ENCODE measurements at places on chromosomes 3 and 15.

DNA sequence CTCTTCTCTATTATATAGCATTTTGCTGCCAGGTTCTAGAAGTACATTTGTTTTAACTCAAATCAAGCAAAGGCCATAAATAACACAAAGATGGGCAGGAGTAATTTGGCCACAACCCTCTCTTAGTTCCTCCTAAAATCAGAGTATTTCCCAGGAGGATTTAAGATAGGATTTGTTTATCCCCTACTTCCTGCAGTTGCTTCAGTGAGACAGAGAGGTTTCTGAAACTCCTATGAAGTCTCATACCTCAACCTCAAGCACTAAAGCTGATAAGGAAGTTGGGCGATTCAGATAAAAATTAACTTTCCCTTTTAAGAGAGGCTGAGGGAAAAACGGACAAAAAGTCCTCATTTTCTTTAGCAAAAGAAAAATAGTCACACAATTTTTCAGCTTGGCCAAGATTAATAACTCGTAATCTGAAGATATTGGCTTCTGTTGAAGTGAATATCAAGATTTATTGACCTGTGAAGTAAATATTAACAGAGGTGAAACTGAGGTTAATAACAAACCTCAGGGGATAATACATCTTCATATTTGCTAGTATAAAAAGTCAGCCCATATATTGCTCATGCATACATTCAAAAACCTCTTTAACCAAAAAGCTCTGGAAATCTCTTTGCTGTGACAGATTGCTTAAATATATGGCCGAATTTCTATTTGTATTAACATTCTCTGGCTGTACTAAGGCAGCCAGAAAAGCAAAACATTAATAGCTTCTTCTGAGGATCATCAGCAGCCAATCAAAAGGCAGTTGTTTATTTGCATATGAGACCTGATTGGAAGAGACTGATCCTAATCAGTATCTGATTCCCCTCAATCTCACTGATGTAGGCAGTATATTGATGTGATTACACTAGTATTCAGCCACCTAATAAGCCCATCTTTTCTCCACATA, 90.6 kb upstream of the GADL1 start:
- no peak for DNase-seq

DNA sequence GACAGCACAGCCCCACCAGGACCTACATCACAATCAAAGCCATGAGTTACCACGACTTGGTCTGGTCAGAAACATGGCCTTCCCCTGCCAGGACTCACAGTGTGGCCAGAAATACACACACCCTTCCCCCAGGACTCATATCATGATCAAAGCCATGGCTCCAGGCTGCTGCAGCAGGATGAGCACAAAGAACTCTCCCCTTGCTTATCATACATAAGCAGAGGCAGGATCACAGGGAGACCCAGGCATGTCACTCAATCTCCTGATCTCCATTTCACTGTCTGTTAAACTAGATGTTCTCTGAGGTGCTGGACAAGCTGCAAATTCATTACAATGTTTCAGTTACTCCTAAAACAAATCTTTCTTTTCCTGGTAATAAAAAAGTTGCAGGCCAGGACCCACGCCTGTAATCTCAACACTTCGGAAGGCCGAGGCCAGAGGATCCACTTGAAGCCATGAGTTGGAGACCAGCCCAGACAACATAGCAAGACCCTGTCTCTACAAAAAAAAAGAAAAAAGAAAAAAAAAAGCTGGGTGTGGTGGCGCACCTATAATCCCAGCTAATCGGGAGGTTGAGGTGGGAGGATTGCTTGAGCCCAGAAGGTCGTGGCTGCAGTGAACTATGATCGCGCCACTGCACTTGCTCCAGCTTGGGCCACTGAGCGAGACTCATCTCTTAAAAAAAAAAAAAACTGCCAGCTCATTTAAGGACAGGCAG, 1.2 kb downstream of the PFKFB4 start:
- DNase-seq: no peak

DNA sequence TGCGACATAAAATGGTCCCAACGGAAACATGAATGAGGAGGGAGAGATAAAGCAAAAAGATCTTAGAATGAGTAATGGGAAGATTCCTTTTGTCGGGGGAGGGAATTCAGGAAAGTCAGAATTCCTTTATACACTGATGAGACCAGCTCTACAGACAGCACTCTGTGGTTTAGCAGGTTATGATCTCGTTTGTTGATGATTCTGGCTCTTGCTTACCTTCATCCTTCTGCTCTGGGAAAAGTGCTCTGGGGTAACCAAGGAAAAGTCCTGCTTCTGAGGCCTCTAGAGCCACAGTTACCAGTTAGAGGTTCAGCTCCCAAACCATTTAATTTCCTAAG, 150.7 kb upstream of the NR2E3 start:
- DNase-seq: no peak

GRCh38 chr3:171157286-171157685, 130.8 kb upstream of the SLC2A2 start:
- no peak for DNase-seq

DNA sequence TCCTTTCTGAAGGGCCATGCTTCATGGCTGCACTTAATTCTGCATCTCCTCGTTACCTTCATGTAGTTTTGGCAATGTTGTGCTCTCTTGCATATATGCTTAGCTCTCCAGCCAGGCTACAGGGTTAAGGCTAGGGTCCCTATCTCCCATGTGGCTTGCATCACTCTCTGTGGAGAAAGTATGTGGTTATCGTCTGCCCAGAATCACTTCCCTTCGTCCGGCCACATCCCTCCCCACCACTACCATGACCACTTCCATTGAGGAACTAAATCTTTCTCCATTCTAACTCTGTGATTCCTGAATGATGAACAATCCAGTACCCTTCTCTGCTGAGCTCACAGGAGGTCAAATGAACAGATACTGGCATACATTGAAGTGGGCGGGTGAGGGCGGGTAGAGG, 34.0 kb downstream of the WWTR1 start:
- no peak for DNase-seq

DNA sequence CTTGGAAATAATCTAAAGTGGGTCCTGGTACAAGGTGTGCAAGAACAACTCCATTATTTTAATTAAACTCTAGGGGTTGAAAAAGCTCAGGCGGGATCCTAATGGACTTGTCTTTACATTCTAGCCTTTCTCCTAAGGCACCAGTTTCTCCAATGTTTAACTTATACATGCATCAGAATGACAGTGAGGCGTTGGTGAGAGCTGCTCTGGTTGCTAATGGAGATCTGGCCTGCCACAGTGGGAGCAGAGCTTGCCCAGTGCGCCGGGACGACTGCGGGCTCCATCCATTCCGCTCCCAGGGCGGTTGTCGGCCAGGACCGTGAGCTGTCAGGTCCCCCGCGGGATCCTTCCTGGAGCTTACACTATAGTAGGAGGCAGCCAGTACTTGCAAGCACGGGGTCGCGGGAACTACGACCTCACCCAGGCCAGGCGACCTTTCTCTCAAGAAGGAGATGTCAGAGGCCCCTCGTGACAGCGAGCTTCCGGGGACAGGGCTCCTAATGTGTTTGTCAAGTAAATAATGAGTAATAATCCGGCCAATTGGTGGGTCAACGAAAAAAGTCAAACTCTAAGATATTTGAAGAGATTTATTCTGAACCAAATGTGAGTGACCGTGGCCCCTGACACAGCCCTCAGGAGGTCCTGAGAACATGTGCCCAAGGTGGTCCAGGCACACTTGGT, 991 bp upstream of the HIGD1A start:
- no peak for DNase-seq

GRCh38 chr3:171741377-171741776, 68.9 kb downstream of the PLD1 start:
- DNase-seq: no peak

GRCh38 chr3:57791245-57791644, 35.1 kb downstream of the SLMAP start:
- no peak for DNase-seq

GRCh38 chr15:36903922-36904556, 196.3 kb downstream of the MEIS2 start:
- DNase-seq: no peak

GRCh38 chr15:34106423-34106822, 4.5 kb downstream of the PGBD4 start:
- no peak for DNase-seq

- DNase-seq: no peak
Observed at GRCh38 chr15:33716025-33716424, 252.3 kb upstream of the CHRM5 start.

DNA sequence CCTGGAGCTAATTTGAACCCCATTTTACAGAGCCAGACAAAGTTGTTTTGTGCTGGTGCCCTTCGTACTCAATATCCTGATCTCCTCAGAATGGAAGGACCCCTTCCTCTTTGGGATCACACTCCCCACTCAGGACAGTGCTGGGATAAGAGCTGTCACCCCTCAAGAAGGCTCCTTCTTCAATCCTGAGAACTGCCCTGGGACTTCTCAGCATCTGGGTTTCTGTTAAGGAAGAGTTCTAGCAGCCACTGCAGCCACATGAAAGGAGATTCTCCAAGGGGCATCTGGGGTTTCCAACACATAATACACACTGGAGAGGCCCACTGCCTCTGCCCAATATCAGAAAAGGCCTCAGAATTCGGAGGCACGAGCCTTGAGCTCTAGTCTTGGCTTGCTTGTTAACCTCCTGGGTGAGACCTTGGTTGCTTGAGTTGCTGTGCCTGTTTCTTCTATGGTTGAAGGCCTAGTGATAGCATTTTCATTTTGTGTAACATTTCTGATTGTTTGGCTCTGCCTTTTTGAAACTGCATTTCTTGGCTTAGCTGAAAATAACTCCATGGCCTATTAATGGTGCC, 78.8 kb upstream of the NMNAT3 start:
- no peak for DNase-seq

DNA sequence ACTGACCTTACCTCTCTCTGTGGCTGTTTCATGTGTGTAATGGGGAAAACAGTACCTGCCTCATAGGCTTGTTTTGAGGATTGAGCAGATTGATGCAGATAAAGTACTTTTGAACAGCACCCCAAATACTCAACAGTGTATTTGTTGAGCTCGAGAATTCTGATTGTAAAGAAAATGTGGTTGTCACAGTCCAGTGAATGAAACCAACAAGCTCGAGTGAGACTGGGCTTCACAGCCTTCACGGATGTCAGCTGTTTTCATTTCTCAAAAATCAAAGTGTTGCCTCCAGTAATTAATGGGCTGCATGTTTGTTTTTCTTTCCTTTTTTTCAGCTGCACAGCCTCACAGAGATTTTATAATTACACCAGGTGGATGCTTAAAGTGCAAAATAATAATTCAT, 43.7 kb downstream of the PARP15 start:
- DNase-seq: no peak

DNA sequence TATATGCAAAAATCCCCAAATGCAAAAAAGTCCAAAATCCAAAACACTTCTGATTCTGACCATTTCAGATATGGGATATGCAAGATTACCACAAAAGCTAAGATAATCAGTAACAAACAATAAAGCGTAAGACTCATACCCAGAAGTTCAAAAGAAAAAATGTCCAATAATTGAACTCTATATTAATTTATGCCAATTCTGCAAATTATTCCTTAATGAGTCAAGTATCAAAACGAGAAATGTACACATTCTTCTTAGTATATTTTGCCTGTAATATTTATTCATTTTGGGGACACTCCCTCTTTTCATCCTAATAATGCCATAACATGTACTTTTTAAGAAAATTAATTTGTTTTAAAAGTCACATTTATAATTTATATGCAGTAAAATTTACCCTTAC, 37.1 kb downstream of the DENND6A start:
- DNase-seq: no peak

DNA sequence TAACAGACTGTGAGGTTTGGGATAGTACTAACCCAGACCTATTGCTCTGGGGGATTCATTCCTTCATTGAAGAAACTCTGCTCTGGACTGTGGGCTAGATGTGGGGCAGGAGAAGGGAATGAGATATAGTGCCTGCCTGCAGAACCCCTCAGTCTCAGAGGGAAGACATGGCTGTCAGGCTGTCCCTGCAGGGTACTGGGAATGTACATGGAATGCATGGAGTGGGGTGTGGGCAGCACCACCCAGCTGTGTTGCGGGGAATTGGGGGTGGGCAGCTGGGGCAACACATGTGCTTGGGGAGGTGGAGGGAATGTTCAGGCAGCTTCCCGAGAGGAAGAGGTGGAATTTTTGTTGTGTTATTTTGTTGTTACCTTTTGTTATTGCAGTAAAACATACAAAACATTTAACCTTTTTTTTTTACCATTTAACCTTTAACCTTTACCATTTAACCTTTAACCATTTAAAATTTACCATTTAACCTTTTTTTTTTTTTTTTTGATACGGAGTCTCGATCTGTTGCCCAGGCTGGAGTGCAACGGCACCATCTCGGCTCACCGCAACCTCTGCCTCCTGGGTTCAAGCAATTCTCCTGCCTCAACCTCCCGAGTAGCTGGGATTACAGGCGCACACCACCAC, 7.3 kb downstream of the PAQR5 start:
- no peak for DNase-seq

- no peak for DNase-seq
Observed at GRCh38 chr15:22956978-22957260, 23.2 kb downstream of the CYFIP1 start.

- no peak for DNase-seq
Observed at GRCh38 chr3:50516440-50516871, 13.0 kb upstream of the CACNA2D2 start.

DNA sequence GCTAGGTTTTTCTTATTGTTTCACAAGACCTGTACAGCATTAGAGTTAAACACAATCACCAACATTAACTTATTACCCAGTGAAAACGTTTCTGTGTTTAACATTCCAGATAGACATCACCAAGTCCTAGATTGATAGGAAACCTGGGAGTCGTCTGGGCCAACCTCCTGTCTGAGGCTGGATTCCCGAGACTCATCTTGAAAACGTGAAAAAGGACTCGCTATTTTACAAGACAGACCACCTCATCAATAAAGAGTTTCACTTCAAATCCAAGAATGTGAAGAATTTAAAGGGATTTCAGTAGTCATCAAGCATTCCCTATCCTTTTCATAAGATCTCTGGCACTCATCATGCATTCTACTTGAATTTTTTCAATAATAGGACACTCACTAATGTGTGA, 626.6 kb downstream of the MCTP2 start:
- DNase-seq: no peak

DNA sequence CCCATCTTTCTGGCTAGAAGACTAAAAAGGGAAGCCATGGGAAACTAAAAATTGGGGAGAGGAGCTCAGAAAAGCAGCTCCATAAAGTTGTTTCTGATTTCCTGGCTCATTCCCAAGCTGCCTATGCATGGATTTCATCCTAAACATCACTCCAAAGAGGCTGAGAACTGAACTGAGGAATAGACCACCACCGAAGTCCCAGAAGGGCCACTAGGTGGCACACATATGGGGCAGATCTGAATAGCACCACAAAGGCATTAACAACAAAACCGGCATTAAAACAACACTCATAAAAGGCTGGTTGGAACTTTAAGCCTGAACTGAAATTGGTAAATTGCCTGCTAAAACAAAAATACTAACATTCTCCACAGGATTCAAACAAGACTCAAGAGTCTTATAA, 106.3 kb downstream of the PLD1 start:
- DNase-seq: peak; percentile 6

DNA sequence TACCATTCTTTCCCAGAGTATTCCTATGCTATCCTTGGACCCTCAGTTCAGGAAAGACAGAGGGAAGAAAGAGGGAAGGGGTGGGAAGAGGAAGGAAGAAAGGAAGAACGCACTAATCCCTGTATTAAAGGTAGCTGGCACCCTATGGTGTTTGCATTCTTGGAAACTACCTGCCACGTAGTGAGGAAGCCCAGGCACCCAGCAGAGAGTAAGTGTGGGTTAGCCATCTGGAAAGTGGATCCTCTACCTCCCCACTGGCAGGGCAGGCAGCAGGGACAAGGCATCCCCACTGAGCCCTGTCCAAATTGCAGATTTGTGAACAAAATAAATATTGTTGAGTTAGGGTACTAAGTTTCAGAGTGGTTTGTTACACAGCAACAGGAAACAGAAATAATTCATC, 8.8 kb downstream of the RBP1 start:
- no peak for DNase-seq
